ENCODE measurements at places on chromosomes 11 and 22.

- DNase-seq: no peak
These were observed 32.1 kb downstream of the A4GALT start for GRCh38 chr22:42688241-42689211.

- DNase-seq: no peak
These were observed 127.7 kb downstream of the MAML2 start for GRCh38 chr11:96215110-96215782.

GRCh38 chr22:27883656-27884350, 35.3 kb downstream of the PITPNB start:
- DNase-seq: no peak

DNA sequence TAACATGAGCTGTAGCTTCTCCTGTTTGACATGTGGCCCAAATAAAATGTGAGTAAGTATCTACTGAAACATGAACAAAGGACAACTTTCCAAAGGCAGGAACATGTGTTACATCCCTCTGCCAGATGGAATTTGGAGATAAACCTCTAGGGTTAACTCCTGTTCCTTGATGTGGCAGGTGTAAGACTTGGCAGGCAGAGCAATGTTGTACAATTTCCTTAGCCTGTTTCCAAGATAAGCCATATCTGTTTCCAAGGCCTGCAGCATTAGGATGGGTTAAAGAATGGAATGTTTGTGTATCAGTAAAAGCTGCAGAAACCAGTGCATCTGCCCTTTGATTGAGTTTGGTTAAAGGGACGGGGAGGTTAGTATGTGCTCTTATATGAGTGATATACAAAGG, 8.8 kb upstream of the DNAJB13 start:
- no peak for DNase-seq

DNA sequence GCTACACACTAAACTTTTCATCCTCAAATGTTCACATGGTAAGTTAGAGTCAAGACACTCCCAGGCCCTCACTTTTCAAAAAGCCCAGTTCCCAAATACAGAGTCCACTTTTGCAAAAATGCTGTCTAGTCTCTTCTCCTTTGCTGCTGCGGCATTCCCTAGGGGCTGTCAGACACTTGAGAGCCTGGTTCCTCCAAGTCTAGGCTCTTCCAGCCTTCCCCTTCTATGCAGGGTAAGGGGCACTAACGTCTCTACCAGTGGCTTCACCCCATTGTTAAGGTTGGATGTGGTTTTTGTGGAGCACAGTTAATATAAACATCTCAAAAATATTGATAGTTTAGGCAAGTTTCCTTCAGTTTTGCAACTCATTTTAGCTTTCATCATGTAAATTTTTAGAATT, 181.5 kb downstream of the KIF18A start:
- DNase-seq: no peak

DNA sequence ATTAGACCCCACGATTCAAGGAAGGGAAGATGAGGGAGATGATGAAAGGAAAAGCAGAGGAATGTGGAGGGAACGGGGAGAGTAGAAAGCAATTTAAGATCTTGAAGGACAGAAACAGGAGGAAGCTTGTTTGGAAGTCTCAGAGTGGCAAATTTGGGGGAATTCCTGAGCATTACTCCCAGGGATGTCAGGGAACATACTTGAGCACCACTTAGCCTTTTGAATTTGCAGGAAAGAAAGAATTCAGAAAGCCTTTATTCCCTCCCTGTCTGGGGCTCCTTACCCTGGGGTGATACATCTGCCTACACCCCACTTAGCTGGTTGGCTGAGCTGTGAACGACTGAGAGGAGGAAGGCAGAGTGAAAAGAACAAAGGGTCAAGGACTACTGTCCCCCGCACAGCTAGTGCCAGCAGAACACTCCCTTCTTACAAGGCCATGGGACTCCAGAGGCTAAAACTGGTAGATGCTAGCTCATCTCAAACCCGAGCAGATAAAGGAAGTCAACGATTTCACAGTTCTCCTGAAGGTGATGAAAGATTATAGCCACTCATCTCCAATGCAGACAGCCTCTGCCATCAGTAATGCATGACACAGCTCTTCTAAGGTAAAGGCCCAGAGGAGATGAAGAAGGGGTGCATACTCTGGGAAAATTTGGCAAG, 84.0 kb upstream of the AKIP1 start:
- no peak for DNase-seq

GRCh38 chr22:19393704-19394103, 37.8 kb downstream of the HIRA start:
- DNase-seq: no peak

DNA sequence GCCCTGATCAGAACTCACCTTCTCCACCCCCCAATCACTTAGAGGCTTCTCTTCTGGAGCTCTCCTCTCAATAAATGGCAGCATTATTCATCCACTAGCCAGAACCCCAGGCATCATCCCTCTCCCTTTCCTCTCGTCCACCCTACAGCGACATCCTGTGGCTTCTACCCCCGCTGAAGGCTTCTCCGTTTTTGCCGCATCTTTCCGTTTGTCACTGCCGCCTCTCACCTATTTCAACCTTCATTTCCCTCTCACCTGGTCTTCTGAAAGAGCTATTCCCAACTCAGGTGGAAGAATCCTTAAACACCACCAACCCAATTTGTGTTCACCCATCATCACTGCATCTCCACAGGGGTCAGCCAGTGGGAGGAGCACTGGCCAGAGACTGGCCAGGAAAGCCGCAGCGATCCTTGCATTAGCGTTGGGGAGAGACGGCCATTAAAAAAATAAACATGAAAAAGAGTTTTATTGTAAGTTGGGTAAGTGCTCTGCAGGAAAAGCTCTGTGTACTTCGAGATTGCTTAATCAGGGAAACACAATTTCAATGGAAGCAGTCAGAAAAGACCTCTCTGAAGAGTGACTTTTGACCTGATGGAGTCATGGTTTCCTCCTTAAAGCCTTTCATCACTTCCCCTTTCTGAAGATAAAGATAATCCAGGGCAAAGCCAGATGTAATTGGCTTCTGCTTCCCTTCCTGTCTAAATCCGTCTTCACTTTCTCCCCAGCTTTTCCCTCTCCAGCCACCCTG, 36.7 kb downstream of the SPATA19 start:
- DNase-seq: no peak

GRCh38 chr22:46726066-46726985, 11.7 kb downstream of the CERK start:
- DNase-seq: no peak

GRCh38 chr11:84193706-84194105, 907.5 kb upstream of the CCDC90B start:
- DNase-seq: no peak

- DNase-seq: no peak
These were observed 4.2 kb downstream of the USP35 start for GRCh38 chr11:78192911-78193351.

GRCh38 chr11:118895093-118896039, 11.7 kb downstream of the CXCR5 start:
- peak; percentile 73 for DNase-seq

DNA sequence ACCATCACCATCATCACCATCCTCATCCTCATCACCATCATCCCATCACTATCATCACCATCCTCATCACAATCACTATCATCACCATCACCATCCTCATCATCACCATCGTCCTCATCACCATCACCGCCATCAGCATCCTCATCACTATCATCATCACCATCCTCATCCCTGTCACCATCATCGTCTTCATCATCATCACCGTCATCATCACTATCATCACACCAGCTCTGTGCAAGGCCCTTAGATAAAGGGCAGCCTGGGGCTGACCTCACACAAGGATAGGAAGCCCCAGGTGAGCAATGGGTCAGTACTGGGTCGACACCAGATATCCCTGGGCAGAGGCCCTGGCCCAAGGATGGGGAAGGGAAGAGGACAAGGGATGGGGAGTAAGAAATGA, 16.1 kb downstream of the RTN4R start:
- DNase-seq: no peak

GRCh38 chr11:27465629-27466028, 7.0 kb downstream of the LGR4 start:
- DNase-seq: no peak

DNA sequence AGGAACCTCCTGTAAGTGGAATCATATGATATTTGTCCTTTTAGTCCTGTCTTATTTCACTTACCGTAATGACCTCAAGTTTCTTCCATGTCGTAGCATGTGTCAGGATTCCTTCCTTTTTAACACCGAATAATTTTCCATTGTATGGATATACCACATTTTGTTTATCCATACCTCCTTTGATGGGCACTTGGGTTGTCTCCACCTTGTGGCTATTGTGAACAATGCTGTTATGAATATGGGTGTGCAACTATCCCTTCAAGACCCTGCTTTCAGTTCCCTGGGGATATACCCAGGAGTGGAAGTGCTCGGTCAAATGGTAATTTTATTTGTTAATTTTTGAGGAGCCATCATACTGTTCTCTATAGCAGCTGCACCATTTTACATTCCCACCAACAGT, 244.9 kb upstream of the BLID start:
- no peak for DNase-seq

- no peak for DNase-seq
These were observed 19.2 kb upstream of the ASPHD2 start for GRCh38 chr22:26409719-26410335.

DNA sequence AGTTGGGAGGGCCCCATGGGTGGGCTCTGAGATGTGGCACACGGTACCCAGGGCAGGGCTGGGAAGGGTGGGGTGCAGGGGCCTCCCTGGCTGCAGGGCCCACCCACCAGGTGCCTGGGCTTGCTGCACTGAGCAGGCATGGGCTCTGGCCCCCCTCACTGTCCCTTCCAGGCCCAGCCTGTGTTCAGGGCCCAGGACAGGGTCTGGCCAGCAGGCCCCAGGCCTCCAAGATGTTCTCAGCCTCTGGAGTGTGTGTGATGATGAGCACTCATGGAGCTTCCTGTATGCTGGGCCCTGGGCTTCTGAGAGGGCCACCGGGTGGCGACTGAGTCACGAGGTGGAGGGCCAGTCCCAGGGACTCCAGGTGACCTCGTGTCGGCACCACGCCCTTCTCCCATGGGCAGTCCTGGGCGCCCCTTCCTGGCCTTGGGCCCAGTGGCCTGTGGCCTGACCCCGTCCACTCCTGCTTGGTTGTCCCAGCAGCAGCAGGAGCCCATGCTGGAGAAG, 55.9 kb upstream of the CCDC188 start:
- peak; percentile 11 for DNase-seq
